AG09319 (cell line): ENCODE measurements at places on chromosomes 13 and 19.
A peak's percentile ranks its signal among the peaks of the same experiment; 100 is the strongest.

GRCh38 chr13:109156181-109156935 lies 526.9 kb downstream of the MYO16 start:
- DNase-seq: peak; percentile 54

DNA sequence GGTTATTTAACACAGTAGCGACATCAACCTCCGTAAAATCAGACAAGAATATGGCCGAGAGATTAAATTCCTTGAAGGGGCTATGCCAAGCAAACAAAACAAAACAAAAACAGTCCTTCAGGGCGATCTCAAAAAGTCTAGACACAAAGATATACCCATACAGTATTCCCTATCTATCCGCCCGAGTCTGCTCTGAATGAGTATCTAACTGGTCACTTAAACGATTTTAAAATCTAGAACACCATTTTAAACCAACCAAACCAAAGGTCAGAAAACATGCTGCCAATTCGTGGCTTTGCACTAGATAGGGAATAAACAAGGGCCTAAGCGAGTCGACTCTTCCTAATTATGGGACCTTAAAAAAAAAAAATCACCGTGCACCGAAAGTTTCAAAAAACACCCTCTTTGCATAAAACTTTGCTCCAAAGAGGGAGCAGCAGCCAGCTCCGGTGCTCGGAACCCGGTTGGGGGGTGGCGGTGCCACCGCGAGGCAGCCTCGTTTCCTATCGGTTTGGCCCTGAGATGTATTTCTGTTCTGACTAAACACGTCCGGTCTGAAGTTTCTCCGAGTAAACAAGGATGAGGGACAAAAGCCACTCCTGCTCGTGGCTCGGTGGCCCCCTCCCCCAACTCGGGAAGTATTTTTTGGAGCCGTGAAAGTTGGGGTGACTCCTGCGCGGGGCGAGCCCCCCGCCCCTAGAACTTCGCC lies 1.8 kb downstream of the HMGB1 start:
- DNase-seq: no peak

GRCh38 chr19:662962-663681 lies at the start of gene RNF126:
Gene RNF126, minus strand, starts transcription at chr19:663214. Its CDS starts 93 bp downstream, at chr19:663121.
- peak; percentile 75 for DNase-seq

DNA sequence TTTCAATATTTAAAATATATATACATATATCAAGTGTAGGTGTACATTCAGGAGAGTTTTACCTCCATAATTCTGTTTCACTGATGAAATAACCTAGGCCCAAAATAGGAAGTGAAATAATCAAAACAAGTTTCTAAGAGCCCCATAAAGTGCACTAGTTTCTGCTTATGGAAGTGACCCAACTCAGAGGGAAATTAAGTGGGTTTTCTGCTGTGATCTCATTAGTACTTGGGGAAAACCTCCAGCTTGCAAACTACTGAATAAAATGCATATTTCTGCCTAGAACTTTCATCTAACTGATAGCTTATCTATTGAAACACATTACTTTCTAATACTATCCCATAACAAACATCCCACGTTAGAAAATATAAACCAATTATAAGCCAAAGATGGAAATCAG lies 45.4 kb upstream of the MIR17HG start:
- no peak for DNase-seq

GRCh38 chr19:30135797-30136196 lies 193.8 kb downstream of the URI1 start:
- DNase-seq: no peak

GRCh38 chr13:47826471-47826870 lies 174.6 kb downstream of the SUCLA2 start:
- DNase-seq: no peak

GRCh38 chr13:43390619-43391018 lies 367.2 kb downstream of the DNAJC15 start:
- DNase-seq: no peak

- no peak for DNase-seq
Measured at GRCh38 chr19:1230783-1231489, 6.9 kb downstream of the CBARP start.

GRCh38 chr13:46487748-46488147 lies 65.2 kb upstream of the LRCH1 start:
- DNase-seq: no peak

DNA sequence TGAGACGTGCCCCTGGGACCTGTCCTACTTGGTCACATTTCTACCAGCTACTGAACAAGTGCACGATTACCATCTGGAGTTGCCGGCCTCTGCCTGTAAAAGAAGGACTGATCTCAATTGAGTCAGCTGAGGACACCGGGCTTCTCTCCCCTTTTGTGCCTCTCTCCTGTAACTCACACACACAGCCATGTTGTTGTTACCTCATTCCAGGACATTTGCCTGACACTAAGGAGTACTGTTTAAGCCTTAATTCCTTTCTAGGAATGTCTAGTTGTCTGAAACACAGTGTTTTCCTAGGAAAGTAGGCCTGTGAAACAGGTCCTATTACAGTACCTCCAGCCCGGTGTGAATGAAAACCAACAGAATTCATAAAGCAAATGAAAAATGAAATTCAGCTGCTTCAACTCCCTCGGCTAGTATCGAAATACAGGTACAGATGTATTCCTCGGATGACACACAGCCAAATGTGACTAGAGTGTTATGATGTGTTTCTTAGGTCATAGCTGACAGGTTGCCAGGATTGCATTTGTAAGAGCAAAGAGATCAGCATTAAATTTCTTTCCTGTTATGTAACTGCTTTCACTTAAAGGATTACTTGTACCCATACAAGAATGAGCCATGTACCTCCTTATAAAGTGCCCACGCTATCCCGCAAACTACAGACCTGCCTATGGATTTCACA lies 152.0 kb upstream of the IRS2 start:
- DNase-seq: no peak

GRCh38 chr19:17841810-17842662 lies 5.7 kb downstream of the JAK3 start:
- peak; percentile 69 for DNase-seq

DNA sequence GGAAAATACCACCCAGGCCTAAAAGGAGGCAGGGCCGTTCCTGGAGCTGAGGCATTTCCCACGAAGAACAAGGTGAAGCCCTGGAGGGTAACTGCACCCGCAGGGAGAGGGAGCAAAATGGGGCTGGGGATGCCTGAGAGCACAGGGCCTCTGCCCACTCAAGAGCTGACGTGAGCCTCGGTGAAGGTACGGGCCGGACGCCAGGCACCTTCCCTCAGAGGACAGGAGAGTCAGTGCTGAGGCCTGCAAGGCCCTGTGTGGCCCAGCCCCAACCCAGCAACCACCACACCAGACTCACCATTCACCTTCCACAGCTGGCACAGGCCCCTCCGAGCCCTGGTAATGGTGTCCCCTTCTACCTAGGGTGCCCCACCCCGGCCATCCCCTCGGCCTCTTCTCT lies 36.3 kb downstream of the DNMT1 start:
- no peak for DNase-seq

GRCh38 chr13:33264620-33264978 lies 21.0 kb downstream of the STARD13 start:
- no peak for DNase-seq
